Vagina (tissue), 2 donors: ENCODE measurements at places on chromosomes 1 and 21. TPM values are rescaled to one million over a fixed set of nuclear protein-coding genes. Genes with fewer than 3 reads are reported as not detected.
A peak's percentile ranks its signal among the peaks of the same experiment; 100 is the strongest.

DNA sequence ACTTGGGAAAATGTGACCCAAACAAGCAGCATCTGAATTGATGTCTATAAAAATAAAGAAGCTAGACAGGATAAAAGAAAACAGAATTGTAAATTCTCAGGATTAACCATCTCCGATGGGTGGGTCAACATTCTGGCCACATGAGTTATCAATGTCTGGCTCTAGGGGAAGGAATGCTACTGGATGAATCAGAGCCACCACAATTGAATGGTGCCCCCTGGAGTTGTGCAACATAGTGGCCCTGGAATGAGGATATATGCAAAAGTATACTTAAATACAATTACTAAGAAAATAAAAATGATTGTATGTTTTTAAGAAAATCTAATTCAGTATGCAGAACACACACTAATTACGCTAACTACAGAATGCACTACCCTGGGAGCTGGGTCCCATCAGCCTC lies 185.6 kb downstream of the TGFBR3 start:
- peaks cover 43% of the 10 kb centered on the region for H3K4me1 ChIP-seq
- H3K36me3 ChIP-seq = no peaks in the 10 kb centered on the region
- no peaks in the 10 kb centered on the region for H3K27me3 ChIP-seq
- DNase-seq = no peak
- peak overlapping the region; percentile 67 for H3K27ac ChIP-seq

DNA sequence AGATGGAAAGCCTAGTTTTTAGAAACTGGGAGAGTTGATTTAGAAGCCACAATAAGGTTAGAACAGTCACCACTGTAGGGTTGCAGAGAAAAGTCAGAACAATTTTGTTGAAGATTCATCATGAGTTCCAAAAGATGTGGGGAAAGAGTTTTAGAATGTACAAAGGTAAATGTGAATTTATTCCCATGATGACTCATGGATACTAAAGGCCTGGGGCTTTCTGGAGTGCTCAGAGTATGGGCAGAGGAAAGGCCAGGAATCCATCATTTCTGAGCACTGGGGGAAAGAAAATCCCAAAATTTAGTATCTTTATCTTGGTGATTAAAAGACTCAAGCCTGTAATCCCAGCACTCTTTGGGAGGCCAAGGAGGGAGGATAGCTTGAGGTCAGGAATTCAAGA lies 17.8 kb downstream of the YBX1 start:
- H3K4me3 ChIP-seq = no peak overlapping the region
- H3K4me1 ChIP-seq = no peaks in the 10 kb centered on the region
- H3K27ac ChIP-seq = no peak overlapping the region
- H3K36me3 ChIP-seq = peaks cover 4% of the 10 kb centered on the region
- H3K27me3 ChIP-seq = no peaks in the 10 kb centered on the region

RBP7 gene
- 36.3 TPM for total RNA-seq

KRTAP19-1 gene
- not detected for total RNA-seq

GRCh38 chr1:41487126-41488039 lies 2.9 kb upstream of the EDN2 start:
- H3K36me3 ChIP-seq = no peaks in the 10 kb centered on the region
- peaks cover 19% of the 10 kb centered on the region for H3K4me1 ChIP-seq
- no peaks in the 10 kb centered on the region for H3K27me3 ChIP-seq
- no peak overlapping the region for H3K4me3 ChIP-seq

DNAI4 gene
- total RNA-seq = 10.3 TPM

GRCh38 chr1:1120866-1121591 lies 5.1 kb upstream of the C1orf159 start:
- no peak overlapping the region for H3K4me3 ChIP-seq
- H3K27ac ChIP-seq = no peak overlapping the region
- H3K36me3 ChIP-seq = no peaks in the 10 kb centered on the region
- no peak for DNase-seq
- peaks cover 17% of the 10 kb centered on the region for H3K4me1 ChIP-seq

PPP2R5A gene
- 33.9 TPM for total RNA-seq

- H3K4me3 ChIP-seq = peak overlapping the region; percentile 34
- no peak for DNase-seq
- H3K27me3 ChIP-seq = no peaks in the 10 kb centered on the region
- peak overlapping the region; percentile 79 for H3K27ac ChIP-seq
- H3K4me1 ChIP-seq = peaks cover 21% of the 10 kb centered on the region
Observed at GRCh38 chr21:42525029-42525581, 11.5 kb downstream of the SLC37A1 start.

GRCh38 chr1:63642901-63643300 lies 49.7 kb downstream of the PGM1 start:
- H3K27ac ChIP-seq = no peak overlapping the region
- H3K4me1 ChIP-seq = no peaks in the 10 kb centered on the region
- no peak for DNase-seq
- H3K4me3 ChIP-seq = no peak overlapping the region
- H3K27me3 ChIP-seq = no peaks in the 10 kb centered on the region
- H3K36me3 ChIP-seq = no peaks in the 10 kb centered on the region

DNA sequence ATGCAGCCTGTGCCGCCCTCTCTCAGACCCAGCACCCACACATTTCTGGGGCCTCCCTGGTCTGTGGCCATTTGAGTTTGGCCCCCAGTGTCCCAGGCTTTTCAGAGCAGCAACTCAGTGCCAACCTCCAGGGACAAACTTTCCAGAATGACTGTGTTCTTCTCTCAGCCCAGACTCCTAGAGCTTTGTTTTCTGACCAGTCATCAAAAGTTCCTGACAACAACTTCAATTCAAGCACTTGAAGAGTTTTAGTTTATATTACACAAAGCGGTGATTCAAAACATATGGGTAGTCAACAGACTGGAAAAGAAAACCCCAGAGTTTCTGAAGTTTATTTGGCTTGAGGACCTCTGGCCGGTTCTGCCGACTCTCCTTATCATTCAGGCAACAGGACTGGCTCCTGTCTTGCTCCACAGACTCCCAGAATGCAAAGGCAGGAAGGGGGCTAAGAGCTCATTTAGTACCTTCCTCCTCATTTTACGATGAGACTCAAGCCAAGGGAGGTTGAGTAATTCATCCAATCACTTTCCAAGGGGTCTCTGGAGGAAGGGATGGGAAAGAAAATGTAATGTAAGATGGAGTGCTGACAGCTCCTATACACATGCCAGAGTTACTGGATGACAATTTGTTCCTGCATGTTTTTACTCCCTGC lies 27.0 kb upstream of the TIAM1 start:
- no peak for DNase-seq
- H3K27ac ChIP-seq = no peak overlapping the region
- no peak overlapping the region for H3K4me3 ChIP-seq

IL6R gene
- 50.8 TPM for total RNA-seq

GRCh38 chr1:108512239-108513043 lies 47.5 kb upstream of the EEIG2 start:
- no peak overlapping the region for H3K27ac ChIP-seq
- no peaks in the 10 kb centered on the region for H3K36me3 ChIP-seq
- no peak overlapping the region for H3K4me3 ChIP-seq

ANGPTL1 gene
- 19.4 TPM for total RNA-seq

DNA sequence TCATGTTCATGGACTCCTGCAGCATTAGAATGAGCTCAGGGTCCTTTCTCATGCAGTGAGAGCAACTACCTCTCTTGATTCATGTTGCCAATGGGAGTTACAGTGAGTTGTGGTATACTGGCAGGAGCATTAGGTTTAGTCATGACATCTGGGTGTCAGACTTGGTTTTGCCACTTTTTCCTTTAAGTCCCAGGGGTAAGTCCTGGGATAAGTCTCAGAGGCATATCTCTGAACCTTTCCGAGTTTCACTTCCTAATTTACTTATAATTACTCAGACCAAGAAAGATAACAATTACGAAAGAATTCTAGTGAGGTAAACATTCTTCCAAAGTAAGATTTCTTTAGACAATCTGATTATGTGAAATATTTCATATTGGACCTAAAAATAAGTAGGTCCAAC lies 606.0 kb downstream of the SMYD3 start:
- H3K27me3 ChIP-seq = no peaks in the 10 kb centered on the region
- H3K27ac ChIP-seq = no peak overlapping the region
- H3K4me3 ChIP-seq = no peak overlapping the region
- no peak for DNase-seq
- H3K4me1 ChIP-seq = no peaks in the 10 kb centered on the region
- H3K36me3 ChIP-seq = no peaks in the 10 kb centered on the region

- H3K27me3 ChIP-seq = no peaks in the 10 kb centered on the region
- peaks cover 26% of the 10 kb centered on the region for H3K36me3 ChIP-seq
- DNase-seq = no peak
- no peak overlapping the region for H3K4me3 ChIP-seq
Observed at GRCh38 chr1:230251644-230252191, 174.4 kb downstream of the PGBD5 start.

- H3K4me3 ChIP-seq = no peak overlapping the region
- no peaks in the 10 kb centered on the region for H3K27me3 ChIP-seq
- H3K4me1 ChIP-seq = no peaks in the 10 kb centered on the region
- H3K36me3 ChIP-seq = no peaks in the 10 kb centered on the region
- no peak for DNase-seq
Observed at GRCh38 chr1:173408886-173409285, 68.2 kb upstream of the PRDX6 start.

GRCh38 chr1:27403065-27403726 lies 10.8 kb downstream of the GPR3 start:
- peak overlapping the region; percentile 9 for H3K4me3 ChIP-seq
- peaks cover 81% of the 10 kb centered on the region for H3K4me1 ChIP-seq

DNA sequence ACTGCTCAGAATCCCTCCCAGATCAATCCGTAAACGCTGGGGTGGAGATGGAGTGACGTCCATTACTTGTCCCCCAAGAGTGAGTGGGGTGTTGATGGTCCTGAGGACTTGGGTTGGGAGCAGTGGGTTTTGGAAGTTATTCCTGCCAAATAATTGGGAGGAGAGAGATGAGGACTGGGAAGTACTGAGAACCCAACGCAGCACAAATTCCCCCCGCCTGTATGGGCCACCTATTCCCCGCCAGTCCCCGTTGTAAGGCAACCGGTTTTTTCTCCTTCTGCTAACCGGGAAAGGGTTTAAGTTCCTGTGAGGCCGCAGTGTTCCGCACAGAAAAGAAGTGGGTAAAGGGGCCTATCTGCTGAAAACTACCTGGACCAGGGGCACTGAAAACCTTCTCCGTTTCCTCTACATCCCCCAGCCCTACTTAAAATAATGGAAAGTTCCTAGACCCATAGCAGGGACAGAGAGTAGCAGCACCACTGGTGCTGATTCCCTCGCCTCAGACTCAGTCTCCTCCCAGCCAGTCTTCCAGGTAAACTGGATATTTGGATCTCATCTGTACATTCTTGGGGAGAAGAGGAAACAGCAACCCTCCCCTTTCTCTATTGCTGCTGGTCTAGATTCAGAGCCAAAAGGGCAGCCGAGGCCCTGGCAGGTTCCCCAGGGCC lies 738 bp downstream of the LURAP1 start:
- H3K4me3 ChIP-seq = peak overlapping the region; percentile 95
- no peaks in the 10 kb centered on the region for H3K27me3 ChIP-seq
- peaks cover 44% of the 10 kb centered on the region for H3K4me1 ChIP-seq
- no peak for DNase-seq

DNA sequence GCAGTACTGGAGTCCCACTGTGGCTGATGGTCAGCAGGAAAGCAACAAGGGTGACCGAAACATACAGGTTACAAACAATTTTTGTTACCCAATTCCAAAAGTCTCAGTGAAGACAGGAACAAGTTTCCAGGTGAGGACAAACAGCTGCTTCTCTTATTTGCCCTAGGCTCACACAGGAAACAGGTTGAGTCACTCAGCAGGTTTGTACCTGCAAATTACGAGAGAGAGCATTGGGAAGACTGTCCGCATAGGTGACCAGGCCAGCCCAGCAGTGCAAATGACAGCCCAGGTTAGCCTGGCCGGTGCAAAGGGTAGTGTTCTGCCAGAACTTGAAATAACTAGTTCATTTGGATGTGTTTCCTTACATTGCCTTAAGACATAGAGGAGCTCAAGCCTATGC lies 40.0 kb upstream of the DSCAM start:
- no peaks in the 10 kb centered on the region for H3K4me1 ChIP-seq
- H3K27me3 ChIP-seq = no peaks in the 10 kb centered on the region

- H3K4me1 ChIP-seq = peaks cover 18% of the 10 kb centered on the region
- H3K27me3 ChIP-seq = no peaks in the 10 kb centered on the region
- H3K4me3 ChIP-seq = no peak overlapping the region
- DNase-seq = no peak
- no peaks in the 10 kb centered on the region for H3K36me3 ChIP-seq
- no peak overlapping the region for H3K27ac ChIP-seq
Observed at GRCh38 chr1:244354810-244355278, 96.9 kb downstream of the ADSS2 start.

RHBDL2 gene
- 9.6 TPM for total RNA-seq

FCGR1A gene
- 4.4 TPM for total RNA-seq

BLACAT1 gene
- total RNA-seq = 0.98 TPM

CCDC27 gene
- total RNA-seq = not detected

DNA sequence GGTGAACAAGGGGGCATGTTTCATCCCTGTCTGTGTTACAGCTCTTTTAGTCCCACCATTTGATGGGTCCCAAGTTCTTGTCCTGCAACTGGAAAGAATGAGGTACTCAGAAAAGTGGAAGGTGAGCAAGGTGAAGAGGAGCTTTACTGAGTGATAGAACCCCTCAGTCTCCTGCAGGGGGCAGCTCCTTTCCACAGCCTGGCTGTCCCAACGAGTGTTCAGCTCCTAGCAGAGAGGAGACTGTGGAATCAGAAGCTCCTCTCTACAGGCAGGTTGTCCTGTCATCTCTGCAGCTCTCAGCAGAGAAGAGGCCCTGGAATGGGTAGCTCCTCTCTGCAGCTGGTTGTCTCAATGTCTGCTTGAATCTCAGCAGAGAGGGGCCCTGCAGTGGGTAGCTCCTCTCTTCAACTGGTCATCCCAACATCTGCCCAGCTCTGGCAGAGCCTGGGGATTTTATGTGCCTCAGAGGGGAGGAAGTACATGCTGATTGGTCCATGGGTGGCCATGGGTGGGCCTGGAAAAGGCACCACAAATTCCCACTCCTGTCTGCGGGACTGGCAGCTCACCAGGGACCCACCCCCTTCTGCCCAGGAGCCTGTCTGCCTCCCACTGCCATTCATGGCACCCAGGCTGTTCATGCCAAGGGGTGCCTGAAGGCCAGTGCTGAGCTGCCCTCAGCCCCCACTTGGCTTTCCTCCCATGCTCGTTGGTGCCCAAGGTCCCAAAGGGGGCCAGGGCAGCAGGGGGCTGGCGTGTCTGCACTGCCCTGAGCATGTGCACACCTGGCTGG lies 25.7 kb downstream of the LDLRAD1 start:
- H3K27ac ChIP-seq = no peak overlapping the region
- H3K4me1 ChIP-seq = no peaks in the 10 kb centered on the region
- no peak for DNase-seq
- no peaks in the 10 kb centered on the region for H3K36me3 ChIP-seq
- no peak overlapping the region for H3K4me3 ChIP-seq
- no peaks in the 10 kb centered on the region for H3K27me3 ChIP-seq

CLK2 gene
- 48.1 TPM for total RNA-seq

TP73 gene
- total RNA-seq = 8.1 TPM
